ENCODE measurements at places on chromosomes 6 and 20.

GRCh38 chr6:157944983-157945931 is 36.4 kb upstream of the SYNJ2 start:
- peak; percentile 68 for DNase-seq

GRCh38 chr6:11785415-11785773 is 6.8 kb upstream of the ADTRP start:
- peak; percentile 24 for DNase-seq

GRCh38 chr6:14614631-14615030 is 497.1 kb downstream of the CD83 start:
- DNase-seq, result no peak

GRCh38 chr6:70668499-70668812 is 773 bp downstream of the SMAP1 start:
- DNase-seq, result no peak

GRCh38 chr20:53354314-53354713 is 239.3 kb downstream of the ZNF217 start:
- no peak for DNase-seq

DNA sequence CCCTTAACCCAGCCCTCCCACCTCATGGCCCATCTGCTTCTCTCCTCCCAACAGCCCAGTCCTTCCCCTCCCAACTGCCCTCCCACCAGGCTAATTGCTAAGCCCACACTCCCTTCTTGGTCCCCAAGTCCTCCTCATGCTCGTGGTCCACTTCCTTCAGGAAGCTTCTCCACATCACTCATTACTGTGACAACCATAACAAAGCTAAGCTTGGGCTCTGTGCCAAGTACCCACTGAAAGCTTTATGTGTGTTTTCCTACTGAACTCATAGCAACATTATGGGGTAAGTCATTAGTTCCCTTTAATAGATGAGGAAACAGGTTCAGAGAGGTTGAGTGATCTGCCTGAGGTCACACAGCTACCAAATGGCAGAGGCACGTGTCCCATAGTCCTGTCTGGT is 16.2 kb downstream of the FRS3 start:
- DNase-seq, result no peak

GRCh38 chr6:157613011-157613522 is 210.0 kb upstream of the SNX9 start:
- DNase-seq, result no peak

DNA sequence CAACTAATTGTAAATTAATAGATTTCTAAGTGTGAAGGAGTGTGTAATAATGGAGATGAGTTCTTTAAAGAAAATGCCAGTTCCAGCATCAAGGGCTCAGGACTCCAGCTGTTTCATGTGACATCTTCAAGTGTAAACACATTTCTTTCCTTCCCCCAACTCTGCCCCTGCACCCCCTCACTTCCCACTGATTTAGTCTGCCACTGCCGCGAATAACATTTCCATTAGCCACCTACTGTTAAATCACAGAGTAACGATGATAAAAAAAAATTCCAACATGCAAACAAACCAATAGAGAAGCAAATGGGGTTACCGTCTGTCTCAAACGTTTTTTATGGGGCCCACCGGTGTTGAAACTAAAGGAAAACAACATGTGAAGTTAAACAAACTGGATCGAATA is 414.3 kb downstream of the SAMD5 start:
- DNase-seq, result no peak

DNA sequence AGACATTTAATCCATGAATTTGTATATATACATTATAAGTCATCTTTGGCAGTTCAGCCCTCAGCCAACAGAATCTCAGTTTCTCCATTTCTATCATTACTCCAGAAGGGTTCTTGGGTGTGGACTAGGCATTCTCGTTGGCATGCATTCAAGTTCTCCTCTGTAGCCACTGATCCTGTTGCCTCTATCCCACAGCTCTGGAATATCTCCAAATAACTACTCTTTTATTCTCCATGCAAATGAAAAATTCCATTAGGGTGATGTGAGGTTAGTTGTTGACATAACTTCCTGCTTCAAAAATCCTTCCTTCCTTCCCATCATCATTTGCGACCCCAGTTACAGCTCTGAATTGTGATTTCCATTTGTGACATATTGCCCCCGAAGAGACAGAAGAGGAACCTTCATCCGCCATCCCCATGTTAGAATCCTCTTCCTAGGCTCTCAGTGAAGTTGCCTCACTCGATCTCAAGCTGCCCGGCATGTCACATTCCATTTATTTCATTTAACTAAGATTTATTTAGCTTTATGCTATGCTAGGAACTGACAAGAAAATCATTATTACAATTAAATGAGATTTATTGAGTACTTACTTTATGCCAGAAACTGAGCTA is 93.7 kb upstream of the EDN1 start:
- no peak for DNase-seq

DNA sequence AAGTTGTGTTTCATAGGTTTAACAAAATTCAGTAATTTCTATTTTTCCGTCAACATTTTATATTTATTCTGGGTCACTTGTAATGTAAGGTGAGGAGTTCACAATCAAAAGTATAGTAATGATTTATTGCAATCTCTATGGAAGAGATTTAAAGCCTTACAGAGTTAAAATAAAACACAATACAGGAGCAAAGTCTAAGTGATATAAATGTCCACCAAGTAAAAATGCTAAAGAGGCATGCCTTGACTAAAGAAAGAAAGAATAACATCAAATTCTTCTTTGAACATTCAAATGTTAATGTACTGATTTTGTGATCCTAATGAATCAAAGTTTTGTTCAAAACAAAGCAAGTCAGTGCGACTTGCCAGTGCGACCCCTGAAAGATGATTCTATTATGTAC is 61.5 kb downstream of the REPS1 start:
- no peak for DNase-seq

- DNase-seq, result no peak
Observed at GRCh38 chr6:75142721-75143120, 63.1 kb downstream of the COL12A1 start.

DNA sequence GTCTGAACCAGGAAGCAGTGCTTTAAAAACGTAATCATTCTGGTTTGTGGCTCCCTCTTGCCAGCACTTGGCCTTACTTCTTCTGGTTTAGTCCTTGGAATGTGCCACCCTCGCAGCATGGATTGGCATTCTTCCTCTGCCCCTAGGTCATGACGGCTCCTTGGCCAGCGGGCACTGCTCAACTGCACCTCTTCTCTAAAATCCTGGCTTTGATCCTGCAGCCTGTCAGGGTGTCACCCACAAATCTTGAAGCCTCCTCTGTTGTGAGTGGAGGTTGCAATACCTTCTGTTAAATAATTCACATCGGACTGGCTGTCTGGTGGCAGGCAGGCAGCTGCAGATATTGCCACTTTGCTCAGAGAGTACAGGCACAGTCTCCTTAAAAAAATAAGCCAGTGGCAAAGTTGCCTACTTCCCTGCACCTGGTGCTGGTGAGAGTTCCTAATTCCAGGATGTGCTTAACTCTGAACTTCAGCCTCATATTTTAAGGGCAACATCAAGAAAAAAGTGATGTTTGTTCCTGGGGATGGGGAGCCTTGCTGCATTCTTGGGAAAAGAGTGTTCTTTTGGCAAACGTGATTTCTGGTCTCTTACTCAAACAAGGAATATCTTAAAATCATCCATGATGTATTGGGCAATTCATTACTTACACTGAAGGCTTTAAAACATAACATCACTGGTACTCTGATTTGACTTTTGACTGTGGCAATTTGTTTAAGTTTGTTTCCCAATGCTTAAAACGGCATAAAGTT is 179.8 kb downstream of the FOXA2 start:
- no peak for DNase-seq

GRCh38 chr6:168411793-168412192 is 29.2 kb upstream of the SMOC2 start:
- DNase-seq, result no peak

DNA sequence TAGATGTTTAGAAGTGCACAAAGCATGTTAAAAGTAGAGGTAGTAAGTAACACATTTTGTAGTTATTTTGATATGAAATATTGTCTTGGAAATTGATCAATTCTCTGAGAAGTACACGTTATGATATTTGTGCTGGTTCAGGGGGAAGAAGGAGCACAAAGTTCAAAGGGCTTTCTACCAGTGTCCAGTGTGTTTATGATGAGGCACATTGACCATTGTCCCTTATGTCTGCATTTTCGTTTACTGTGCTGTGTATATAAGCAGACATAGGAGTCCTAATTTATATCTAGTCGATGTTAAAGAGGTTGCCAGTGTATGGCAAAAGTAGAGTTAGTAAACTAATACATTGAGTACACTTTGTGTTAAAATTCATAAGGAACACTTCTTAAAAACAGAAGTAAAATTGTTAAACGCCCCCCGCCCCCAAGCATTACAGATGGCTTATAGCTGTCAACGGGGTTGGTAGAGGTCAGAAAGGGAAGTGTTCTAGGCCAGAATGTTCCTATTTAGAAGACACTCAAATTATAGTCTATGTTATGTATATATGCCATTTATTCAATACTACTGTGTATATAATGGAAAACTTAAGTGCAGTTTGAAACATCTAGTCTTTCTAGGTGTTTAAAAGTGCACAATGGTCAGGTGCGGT is 13.3 kb upstream of the HMGN4 start:
- no peak for DNase-seq

DNA sequence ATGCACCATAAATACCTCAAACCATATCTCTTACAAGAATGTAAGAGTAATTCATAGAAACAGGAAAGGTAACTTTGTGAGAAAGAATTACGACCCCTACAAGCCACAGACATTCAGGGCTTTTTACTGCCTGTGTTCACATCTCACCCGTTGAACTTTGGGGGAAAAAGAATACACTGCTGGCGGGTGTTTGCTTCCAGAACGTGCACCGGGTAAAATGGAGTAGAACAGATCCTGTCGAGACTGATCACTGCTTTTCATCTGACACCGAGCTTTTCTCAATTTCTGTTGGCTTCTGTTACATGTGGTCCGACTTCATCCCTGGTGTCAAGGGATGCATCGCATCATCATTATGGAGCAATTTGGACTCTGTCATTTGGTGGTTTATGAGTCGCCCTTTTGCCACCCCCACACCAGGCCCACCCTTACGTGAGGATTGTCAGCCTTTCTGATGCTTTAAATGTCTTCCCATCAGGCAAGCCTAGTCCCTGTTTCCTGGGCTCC is 219.2 kb upstream of the ZFP64 start:
- DNase-seq, result no peak

- no peak for DNase-seq
Observed at GRCh38 chr6:169232507-169232931, 21.1 kb downstream of the THBS2 start.

DNA sequence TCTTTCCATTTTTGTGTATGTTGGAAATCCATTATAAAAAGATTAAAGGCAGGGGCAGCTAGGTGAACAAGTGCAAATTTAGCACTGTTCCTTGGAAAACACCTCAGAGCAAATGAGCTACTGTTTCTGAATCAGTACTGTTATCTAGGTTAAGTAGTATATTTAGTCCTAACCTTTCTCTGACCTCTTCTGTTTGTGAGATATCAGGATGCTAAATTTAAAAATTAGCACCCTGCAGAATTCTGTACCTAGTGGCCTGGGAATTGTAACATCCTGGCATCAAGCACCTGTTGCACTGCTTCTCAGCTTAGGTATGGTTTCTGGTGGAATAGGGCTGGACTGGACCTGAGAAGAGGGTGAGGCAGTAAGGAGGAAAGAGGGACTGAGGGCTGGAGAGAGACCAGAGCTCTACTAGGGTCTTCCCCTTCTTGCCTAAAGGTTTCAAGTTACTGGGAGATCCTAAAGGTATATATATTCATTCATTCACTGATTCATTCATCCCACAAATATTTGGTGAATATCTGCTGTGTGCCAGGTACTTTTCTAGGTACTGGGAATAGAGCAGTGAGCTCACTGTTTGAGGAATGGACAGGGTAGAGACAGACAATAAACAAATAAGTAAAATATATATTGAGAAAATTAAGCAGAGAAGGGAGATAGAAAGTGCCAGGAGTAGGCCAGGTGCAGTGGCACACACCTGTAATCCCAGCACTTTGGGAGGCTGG is 5.2 kb downstream of the ZNF76 start:
- DNase-seq, result no peak

GRCh38 chr6:90893400-90893799 is 306.5 kb upstream of the MAP3K7 start:
- DNase-seq, result no peak

DNA sequence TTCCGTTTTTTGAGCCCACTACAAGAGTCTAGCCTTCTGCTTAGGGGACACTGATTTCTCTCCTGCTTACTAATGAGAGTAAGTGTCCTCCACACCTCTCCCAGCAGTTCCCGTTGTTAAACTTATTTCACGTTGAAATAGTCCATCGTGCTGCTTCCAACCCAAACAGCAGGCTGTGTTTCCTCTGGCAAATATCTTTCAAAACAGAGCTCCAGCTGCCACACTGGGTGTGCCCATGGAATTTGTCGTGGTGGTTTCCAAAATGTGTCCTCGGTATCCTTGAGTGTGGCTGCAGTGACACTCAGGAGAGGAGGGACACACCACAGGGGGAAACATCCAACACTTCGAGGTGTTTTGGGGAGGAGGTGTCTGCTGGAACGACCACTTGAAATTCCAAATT is 176.5 kb upstream of the RALGAPA2 start:
- no peak for DNase-seq

GRCh38 chr6:4049246-4049645 is 29.7 kb downstream of the FAM217A start:
- no peak for DNase-seq

DNA sequence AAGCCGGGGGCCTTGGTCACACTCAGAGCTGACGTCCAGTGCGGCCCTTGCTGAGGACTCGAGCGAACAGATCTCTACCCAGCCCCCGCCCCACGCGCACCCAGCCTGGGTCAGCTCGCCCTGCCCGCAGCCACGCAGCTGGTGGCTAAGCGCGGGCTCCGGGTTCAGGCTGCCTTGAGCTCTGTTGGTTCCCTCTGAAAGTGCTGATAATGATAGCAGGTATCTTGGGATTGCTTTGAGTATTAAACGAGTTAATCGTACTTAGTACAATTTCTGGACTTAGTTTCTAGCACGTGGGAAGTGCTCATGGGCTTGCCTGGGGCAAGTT is 88.1 kb upstream of the TGM3 start:
- DNase-seq, result no peak

GRCh38 chr20:13259921-13260320 is 38.8 kb downstream of the ISM1 start:
- DNase-seq, result no peak

DNA sequence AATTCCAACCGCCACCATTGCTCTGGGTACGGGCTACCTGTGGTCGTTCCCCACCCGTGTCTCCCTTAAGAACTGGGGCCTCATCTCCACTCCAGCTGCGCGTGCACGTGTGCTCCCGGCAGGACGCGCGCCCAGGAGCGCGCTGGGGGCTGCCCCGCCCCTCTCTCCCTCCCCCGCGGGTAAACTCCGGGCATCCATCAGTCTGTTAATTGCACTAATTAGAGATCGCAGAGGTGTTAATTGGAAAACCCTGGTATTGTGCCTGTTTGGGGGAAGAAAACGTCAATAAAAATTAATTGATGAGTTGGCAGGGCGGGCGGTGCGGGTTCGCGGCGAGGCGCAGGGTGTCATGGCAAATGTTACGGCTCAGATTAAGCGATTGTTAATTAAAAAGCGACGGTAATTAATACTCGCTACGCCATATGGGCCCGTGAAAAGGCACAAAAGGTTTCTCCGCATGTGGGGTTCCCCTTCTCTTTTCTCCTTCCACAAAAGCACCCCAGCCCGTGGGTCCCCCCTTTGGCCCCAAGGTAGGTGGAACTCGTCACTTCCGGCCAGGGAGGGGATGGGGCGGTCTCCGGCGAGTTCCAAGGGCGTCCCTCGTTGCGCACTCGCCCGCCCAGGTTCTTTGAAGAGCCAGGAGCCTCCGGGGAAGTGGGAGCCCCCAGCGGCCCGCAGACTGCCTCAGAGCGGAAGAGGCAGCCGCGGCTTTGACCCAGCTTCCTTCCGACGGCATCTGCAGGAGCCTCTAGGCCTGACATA is 14.4 kb downstream of the FOXP4 start:
- peak; percentile 78 for DNase-seq

GRCh38 chr6:162533009-162533400 is 194.6 kb downstream of the PRKN start:
- no peak for DNase-seq
